ENCODE measurements at places on chromosomes 6 and 20.

- no peak for DNase-seq
These were observed 81.2 kb upstream of the CCN6 start for GRCh38 chr6:111972745-111973117.

GRCh38 chr20:40287683-40288082 lies 401.4 kb downstream of the MAFB start:
- no peak for DNase-seq

DNA sequence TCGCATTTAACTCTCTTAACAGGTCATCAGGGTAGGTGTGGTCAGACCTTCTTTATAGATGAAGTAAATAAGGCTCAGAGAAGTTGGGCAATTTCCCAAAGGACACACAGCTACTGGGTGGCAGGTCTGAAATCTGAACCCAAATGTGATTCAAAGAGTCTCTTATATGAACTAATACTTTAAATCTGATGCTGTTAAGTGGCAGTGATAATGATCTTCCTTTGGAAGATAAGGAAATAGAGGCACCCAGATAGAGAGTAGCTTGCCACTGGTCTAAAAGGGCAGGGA lies 237.1 kb downstream of the GMPR start:
- no peak for DNase-seq

GRCh38 chr6:87907521-87907920 lies 140.1 kb upstream of the SPACA1 start:
- peak; percentile 10 for DNase-seq

- no peak for DNase-seq
These were observed 165.0 kb upstream of the JARID2 start for GRCh38 chr6:15080895-15081294.

Measured in central memory CD4-positive, alpha-beta T cell (primary cell).